ENCODE measurements at places on chromosomes 16 and 17.

DNA sequence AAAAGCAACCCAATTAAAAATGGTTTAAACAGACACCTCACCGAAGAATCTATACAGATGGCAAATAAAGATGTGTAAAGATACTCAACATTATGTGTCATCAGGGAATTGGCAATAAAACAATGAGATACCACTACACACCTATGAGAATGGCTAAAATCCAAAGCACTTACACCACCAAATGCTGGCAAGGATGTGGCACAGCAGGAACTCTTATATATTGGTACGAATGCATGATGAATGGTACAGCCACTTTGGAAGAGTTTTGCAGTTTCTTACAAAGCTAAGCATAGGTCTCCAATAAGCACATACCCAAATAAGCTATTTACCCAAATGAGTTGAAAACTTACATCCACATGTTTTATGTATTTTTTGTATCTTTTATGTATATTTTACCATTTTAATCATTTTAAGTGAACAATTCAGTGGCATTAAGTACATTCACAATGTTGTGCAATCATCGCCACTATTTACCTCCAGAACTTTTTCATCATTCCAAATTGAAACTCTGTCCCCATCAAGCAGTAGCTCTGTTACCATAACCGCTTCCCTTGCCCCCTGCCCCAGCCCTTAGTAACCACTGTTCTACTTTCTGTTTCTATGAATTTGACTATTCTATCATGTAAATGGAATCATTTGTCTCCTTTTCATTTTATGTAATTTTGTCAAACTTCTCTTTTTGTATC is 6.7 kb upstream of the ALDH3A2 start:
- no peak for DNase-seq

DNA sequence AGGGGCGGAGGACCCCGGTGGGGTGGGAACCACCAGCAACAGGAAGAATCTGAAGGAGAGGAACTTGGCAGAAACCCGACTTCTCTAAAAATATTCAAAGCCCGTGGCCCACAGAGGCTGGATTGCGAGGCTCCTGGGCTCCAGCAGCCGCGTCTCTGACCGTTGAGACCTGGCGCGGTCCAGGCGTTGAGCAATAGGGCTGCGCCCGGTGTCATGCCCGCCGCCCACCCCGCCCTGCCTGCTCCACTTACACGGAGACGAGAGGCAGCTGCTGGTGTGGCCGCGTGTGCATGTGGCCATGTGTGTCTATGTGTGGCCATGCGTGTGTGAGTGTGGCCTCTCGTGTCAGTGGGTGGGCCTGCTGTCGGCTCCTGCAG is 83.6 kb downstream of the IRF8 start:
- no peak for DNase-seq

GRCh38 chr17:57541472-57542394 is 203.4 kb downstream of the CCDC182 start:
- DNase-seq = no peak

GRCh38 chr17:52026075-52026474 is 132.4 kb downstream of the CA10 start:
- no peak for DNase-seq

DNA sequence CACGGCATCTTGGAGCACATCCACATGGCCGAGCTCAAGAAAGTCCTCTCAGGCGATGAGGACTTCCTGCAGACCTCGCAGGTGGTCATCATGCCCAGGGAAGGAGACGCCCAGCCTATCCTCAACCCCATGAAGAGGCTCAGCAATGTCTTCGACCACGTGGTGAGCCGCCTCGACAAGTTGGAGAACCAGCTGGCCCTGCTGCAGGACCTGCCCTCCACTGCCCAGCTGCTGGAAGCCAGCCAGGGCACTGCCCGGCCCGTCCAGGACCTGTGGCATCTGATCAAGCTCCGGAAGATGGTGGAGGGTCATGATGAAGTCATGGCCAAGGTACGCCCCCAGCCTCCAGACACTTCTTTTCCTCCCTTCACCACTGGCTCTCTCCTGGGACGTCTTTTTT is 440 bp downstream of the C16orf96 start:
- DNase-seq = no peak

- DNase-seq = no peak
Observed at GRCh38 chr16:2095315-2095853, 40.3 kb downstream of the PKD1 start.

DNA sequence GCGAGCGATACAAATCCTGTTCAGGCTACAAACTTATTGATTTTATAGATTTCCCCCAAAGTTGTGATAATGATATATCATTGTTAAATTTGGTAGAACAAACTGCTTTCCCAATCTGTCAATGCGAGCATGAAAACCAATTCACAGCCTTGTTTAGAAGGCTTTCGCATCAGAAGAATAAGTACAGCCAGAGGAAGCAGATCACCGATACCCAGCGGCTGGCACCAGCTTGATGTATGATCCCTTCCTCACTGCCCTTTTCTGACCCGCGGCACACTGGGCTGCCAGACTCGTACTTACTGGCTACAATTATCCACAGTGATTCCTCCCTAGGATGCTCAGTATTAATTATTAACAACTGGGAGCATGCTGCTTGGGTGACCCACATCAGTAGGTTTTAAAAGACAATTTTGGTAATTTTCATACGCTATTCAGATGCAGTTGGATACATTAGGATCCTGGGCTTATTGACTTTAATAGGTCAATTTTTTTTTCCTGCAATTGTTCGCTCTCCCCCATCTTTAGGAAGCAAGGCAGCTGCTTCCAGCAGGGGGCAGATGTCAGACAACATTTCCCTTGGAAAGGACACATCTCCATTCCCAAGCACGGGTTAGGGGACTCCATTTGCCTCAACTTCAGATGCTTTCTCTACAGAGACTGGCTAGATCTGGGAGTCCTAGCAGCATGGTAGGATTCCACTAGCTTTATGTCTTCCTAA is 582.7 kb upstream of the PSMD7 start:
- no peak for DNase-seq

DNA sequence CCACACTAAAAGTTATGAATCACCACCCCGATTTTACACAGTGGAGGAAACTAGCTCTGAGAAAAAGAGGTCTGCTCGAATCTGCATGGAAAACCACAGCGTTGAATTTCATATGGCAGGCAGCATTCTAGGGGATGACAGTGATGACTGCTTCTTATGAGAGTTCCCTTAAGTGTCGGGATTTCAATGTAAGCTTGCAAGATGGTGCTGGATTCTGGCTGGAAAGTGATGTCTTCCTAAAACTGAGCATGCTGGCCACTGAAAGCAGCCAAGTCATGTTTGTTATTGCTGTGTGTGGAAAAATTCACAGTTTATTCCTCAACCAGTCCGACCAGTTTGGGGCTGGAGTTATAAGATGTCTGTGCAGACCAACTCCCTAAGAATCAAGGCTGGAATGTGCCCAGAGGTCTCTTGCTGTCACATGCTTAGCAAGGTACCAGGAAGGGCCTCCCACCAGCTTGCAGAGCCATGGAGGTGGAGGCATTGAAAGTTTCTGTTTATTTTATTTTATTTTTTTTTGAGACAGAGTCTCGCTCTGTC is 37.2 kb upstream of the GAN start:
- no peak for DNase-seq

GRCh38 chr17:37413875-37414519 is 7.3 kb downstream of the TADA2A start:
- no peak for DNase-seq
